ENCODE measurements at places on chromosomes 11 and 22.
A peak's percentile ranks its signal among the peaks of the same experiment; 100 is the strongest.

GRCh38 chr22:38618682-38619081 is 37.5 kb downstream of the FAM227A start:
- peak; percentile 3 for DNase-seq

DNA sequence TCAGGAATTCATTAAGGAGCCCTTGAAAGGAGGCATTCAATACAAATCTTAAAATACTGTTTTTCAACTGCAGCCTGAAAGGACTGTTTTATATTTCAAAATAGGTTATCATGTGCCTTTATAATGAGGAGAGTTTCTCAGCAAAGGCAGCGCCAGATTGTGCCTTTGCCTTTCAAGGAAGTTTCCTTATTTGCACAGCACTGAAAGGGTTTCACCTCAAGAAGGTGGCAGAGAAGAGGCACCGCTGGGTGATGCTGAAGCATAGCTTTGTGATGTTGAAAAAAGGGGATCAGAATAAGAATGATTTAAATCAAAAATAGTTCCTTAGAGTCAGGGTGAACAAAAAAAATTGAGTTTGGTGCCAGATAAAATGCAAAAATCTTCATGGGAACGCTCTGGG is 601.0 kb upstream of the KIRREL3 start:
- DNase-seq: no peak

DNA sequence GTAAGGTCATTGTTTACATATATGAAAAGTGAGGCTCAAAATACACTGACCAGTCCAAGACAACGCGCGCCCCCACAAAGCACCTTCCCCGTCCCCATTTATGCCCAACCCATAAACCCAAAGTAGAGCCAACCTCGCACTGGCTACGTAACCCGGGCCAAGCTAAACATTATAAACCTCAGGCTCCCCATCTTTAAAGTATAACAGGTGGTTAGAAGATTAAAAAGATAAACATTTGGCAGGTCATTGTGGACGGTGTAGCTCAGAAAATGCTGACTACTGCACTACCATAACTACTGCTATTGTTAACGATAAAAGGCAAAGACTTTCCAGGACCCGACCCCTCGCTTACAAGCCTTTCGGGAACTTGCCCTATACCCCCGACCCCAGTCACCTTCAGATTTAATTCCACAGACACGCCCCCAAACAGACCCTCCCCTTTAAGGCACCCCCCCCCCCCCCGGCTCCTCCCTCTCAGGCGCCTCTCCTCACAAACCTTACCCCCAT is 470 bp downstream of the NUMA1 start:
- DNase-seq: no peak

DNA sequence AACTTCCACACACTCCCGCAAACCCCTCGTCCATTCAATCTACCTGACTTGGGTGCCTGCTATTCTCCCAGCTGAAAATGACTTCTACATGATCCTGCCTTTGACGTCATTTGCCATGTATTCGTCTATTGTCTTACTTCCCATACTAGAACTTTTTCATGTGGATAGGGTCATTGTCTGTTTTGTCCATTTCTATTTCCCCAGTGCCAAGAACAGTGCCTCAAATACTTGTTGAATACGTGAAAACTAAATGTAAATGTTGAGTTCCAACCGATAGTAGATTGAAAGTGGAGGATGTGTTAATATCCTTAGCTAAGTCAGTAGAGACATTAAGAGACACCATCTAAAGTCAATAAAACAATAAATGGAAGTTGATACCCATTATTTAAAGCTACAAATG is 935 bp downstream of the TRIM68 start:
- peak; percentile 33 for DNase-seq

GRCh38 chr11:112248201-112248600 is 12.5 kb downstream of the PLET1 start:
- no peak for DNase-seq

DNA sequence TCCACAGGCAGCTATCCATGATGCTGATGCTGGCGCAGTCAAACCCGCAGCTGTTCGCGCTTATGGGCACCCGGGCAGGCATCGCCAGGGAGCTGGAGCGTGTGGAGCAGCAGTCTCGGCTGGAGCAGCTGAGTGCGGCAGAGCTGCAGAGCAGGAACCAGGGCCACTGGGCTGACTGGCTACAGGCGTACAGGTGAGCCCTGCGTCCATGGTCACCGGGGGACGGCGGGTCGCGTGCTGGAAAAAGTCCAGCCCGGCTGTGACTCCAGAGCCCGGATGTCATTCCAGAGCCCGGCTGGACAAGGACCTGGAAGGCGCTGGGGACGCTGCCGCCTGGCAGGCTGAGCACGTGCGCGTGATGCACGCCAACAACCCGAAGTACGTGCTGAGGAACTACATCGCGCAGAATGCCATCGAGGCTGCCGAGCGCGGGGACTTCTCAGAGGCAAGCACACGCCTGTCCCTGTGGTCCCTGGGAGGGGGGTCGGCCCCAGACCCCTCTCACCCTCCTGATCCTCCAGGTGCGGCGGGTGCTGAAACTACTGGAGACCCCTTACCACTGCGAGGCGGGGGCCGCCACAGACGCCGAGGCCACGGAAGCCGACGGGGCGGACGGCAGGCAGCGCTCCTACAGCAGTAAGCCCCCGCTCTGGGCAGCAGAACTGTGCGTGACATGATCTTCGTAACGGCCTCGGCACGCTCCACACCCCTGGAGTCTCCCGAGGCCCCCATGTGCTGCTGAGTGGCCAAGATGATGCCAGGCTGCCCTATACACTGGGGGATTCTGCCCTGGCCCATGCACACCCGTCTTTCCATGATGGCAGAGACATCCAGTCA is 16.1 kb downstream of the SELENOO start:
- DNase-seq: no peak

- DNase-seq: no peak
Measured at GRCh38 chr11:100396266-100396665, 290.8 kb upstream of the ARHGAP42 start.

DNA sequence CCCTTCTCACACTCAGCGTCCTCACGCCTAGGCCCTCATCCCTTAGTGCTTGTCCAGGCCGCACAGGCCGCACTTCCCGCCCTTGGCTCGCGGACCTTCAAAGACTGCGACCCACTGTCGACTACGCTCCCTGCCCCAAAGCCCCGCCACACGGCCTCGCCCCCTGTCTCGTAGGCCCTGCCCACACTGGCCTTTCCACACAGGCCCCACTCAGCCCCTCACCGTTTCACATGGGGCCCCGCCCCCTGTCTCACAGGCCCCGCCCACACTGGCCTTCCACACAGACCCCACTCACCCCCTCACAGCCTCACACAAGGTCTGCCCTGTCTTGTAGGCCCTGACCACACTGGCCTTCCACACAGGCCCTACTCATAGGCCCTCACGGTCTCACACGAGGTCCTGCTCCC is 11.0 kb downstream of the NRXN2 start:
- DNase-seq: no peak

- no peak for DNase-seq
Measured at GRCh38 chr11:79208126-79208525, 232.7 kb downstream of the TENM4 start.

DNA sequence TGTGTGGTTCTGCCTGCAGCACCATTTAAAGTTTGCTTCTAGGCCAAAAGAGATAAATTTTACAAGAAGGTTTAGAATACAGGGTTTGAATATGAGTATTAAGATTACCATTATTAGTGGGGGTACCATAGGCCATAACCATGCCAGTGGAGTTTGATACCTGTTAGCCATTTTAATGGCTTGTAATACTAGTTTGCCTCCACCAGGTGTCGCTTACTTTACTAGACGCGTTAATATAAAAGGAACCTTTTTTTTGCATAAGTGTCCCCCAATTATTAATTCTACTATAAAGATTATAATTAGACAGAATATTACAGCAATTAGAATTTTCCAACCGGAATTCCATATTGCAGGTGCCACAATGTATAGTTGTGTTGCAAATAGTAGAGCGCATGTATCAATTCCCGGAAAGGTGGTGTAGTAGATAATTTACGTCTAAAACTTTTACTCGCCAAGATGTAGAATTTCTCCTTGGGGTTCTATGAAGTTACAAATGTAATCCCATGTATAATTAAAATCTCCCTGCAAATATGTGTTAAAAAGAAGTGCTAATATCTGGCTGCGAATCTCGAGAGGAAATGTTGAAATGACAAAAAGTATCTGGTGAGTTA is 16.1 kb downstream of the MS4A6E start:
- DNase-seq: no peak

GRCh38 chr11:61954106-61954850 is 4.1 kb downstream of the BEST1 start:
- DNase-seq: peak; percentile 69

GRCh38 chr11:46597155-46597554 is 3.3 kb upstream of the AMBRA1 start:
- DNase-seq: no peak

- no peak for DNase-seq
Measured at GRCh38 chr11:118175031-118175992, 1.1 kb downstream of the SCN2B start.

GRCh38 chr11:85680897-85681296 is 5.1 kb downstream of the CCDC89 start:
- DNase-seq: no peak

DNA sequence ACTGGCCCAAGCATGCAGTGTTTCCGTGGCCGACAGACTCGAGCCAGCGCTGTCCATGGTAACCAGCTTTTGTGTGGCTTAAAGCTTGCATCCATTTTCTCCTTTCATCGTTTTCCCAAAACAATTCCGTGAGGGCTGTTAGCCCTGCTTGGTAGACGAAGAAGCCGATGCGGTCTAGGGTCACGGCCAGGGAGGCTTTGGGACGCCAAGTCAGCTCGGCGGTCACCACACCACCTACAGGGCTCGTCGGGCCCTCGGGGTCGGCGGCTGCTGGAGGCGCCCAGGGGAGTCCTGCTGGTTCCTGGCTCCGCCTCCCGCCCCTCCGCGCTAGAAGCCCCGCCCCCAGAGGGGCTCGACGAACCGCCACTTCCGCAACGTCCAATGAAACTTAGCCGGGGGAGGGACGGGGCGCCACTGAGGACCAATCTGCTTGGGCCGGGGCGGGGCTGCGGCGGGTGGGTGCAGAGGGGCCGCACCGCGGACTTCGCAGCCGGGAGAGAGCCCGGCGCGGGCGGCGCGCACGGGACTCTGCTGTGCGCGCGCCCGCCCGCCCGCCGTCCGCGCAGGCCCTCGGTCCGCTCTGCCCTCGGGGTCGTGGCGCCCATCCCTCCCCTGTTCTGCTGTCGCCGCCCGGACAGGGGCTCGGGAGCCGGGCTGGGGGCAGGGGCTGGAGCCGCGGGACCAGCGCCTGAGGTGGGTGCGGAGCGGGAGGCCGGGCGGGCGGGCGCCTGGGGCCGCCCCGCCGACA is at the start of gene TIGD3:
Gene TIGD3, plus strand, starts transcription at position 487 of the 748 bp plus-strand sequence. CDS start 1,058 bp downstream, outside the sequence.
- DNase-seq: peak; percentile 98

DNA sequence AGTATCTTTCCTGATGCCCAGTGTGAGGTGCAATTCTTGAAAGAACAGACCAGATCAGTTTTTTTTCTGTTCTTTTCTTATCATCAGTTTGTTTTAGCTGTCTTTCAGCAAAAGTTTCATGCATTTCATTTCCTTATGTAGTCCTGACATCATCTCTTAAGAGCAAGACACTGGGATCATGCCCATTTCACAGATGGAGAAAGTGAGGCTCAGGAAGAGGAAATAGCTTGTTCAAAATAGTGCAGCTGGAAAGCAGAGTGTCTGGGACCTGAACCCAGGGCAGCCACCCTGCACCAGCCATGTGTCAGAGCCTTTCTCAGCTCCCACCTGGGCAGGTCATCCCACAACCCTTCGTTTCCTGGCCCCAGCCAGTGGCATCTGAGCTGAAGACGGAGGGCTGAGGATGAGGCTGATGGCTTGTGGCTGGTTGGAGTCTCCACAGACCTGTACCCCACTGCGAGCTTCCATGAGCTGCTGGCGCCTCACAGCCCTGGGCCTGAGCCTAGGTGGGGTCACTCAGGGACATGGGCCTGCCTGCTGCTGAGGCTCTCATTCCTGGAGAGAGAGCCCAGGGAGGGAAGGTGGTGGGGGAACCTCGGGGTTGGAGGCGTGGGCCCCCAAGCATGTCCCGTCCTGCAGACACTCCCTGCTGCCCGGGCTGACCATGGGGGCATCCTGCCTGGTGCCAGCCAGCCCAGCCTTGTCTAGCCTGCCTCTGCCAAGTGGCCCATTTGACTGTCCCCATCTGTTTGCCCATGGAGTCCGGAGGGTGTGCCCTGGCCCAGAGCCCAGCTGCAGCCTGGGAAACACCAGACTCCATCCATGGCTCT is 61.8 kb downstream of the SMIM38 start:
- DNase-seq: no peak

DNA sequence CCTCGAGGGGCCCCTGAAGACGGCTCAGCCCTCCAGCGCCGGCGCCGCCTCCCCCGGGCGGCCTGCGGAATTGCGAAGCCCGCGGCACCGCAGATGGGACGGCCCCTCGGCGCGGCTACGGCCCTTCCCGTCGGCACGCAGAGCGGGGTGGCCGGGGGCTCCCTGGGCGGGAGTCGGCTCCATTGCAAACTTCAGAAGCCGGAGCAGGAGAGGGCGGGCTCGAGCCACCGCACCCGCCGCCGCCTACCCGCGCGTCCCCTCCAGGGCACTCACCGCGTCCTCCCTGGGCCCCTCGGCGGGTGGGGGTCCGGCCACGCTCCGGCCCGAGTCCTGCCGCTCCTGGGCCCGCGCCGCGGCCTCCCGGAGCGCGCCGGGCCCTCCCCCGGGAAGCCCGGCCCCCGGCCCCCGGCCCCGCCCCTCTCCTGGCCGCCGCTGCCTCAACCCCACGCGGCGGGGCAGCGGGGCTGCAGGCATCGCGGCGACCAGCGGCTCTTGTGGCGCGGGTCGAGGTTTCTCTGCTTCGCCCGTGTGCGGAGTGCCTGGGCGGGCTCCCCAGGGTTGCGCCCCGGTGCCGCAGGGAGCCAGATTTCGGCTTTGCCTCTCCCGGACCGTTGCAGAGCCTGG is at the start of gene PACSIN3:
Gene PACSIN3, minus strand, starts transcription at position 359 of the 624 bp plus-strand sequence. CDS start 3,707 bp downstream, outside the sequence.
- peak; percentile 70 for DNase-seq

DNA sequence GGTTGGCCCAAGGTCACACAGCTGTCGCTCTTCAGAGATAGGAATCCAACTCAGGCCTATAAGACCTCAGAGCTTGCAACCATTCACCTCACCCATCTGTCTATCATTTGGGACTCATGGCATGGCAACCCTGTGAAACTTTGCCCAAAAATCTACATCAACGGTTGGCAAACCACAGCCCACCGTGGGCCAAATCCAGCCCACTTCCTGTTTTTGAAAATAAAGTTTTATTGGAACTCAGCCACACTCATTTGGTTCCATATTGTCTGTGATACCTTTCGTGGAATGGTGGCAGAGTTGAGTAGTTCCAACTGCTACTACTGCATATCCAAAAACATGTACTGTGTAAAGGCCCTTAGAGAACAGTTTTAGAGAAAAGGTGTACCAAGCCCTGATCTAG is 307.8 kb downstream of the MN1 start:
- DNase-seq: no peak

- no peak for DNase-seq
Measured at GRCh38 chr11:112689851-112690250, 271.4 kb upstream of the NCAM1 start.

- no peak for DNase-seq
Measured at GRCh38 chr11:35257281-35257680, 118.3 kb downstream of the CD44 start.

DNA sequence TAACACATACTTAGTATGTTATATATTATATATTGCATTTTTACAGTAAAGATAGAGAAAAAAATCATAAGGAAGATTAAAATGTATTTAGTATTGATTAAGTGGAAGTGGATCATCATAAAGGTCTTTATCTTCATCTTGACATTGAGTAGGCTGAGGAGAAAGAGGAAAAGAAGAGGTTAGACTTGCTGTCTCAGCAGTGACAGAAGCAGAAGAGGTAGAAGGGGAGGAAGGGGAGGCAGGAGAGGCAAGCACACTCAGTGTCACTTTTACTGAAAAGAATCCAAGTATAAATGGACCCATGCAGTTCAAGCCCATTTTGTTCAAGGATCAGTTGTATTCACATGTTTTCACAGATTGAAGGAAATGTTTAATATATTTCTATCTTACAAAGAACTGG is 69.7 kb downstream of the GAB2 start:
- DNase-seq: no peak

All from foreskin fibroblast (primary cell).